Lung (tissue), 17 donors: ENCODE measurements at places on chromosomes 2 and 18.

GRCh38 chr2:191245869-191246531, 796 bp downstream of the MYO1B start:
- peak; percentile 92 for DNase-seq

- DNase-seq: no peak
Observed at GRCh38 chr2:38498045-38498481, 104.7 kb downstream of the HNRNPLL start.

GRCh38 chr2:181859123-181859522, 32.4 kb upstream of the ITPRID2 start:
- DNase-seq: peak; percentile 19

DNA sequence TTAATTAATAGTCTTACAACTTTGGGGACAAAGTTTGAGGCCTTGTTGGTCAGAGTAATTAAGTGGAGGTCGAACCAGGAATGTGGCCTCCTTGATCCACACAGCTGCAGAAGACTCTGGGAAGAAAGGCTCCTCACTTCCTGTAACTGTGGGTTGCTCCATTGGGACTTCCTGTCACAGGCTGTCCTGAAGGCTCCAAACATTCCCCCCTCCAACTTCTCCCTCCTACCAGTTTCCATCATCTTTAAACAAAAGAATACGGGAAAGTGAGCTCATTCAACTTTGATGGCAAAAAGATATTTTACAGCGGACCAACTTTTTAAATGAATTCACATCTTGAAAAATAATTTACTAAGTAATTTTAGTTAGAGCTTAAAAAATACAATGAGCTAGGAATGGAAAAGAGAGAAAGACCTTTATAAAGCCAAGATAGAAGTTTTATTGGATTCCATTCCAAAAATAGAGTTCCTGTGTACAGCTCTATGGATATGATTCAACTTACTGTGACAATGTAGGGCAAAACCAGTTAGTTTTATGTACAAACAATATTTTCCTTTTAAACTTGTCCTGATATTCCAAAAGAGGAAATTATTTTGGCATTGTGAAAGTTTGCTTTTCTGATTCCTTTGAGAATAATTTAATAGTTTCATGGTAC, 212.0 kb upstream of the NABP1 start:
- peak; percentile 50 for DNase-seq

- no peak for DNase-seq
Observed at GRCh38 chr2:153133716-153134115, 344.8 kb downstream of the RPRM start.

DNA sequence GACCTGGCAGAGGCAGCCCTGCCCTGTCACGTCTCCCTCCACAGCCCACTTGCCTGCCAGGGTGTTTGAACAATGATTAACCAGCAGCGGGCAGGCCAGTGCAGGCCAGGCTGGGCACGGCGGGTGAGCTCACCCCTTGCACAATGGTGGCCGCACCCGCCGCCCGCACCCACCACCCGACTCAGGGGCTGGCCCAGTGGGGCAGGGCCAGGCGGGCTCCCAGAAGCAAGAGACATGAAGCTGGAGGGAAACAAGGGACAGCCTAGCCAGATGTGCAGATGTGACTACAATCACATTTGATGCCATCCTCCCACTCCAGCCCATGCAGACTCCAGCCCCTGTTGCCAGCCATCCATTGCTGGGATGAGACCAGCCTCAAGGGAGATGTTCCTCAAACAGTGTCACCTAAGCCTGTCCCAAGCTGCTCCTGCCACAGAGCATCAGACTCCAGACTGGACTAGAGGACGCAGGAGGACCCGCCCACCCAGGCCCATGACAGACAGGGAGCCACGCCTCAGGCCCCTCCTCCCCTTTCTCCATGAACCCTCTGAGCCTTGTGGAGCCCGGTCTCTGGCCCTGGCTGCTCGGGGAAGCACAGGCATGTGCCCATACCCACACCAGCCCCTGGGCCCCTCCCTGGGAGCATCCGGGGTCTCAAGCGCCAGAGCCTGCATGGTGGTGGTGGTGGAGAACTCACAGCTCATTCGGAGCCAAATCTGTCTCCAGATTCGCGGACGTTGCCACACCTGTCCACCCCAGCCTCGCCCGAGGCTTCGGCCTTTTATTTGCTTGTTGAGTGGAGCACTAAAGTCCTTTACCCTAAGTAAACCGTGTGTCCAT, 45.0 kb downstream of the SDC1 start:
- peak; percentile 46 for DNase-seq

DNA sequence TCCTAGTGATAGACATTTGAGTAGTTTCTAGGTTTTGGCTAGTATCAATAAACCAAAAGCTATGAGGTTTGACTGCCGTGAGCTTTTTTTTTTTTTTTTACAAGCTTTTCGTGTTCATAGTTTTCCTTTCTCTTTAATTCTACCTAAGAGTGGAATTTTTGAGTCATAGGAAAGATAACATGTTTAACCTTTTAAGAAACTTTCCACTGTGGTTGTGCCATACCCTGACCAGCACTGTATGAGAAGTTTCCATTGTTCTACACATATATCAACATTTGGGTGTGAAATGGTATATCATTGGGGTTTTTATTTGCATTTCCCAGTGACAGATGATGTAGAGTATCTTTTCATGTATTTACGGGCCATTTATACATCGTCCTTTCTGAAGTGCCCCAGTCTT, 31.7 kb downstream of the UBE2F start:
- no peak for DNase-seq

DNA sequence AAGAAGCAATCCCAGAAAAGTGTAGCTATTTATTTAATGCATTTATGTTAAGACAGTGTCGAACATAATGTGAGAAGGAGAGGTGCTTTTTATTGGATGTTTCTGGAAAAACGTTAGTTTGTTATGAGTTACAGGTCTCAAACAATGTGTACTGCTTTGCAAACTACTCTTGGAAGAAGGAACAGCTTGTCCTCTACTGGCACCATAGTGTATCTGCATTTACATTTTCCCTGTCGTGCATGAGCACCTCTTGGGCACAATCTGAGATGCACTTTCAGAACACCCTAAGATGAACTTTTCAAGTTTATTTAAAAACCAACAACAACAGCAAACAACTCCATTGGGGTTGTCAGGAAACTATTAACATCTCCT, 22.8 kb downstream of the CCNYL1 start:
- DNase-seq: peak; percentile 17

GRCh38 chr2:48512571-48512970, 17.4 kb upstream of the STON1 start:
- DNase-seq: no peak

GRCh38 chr2:27170581-27171337, 22.0 kb downstream of the TCF23 start:
- no peak for DNase-seq

- DNase-seq: no peak
Observed at GRCh38 chr2:20953146-20953824, 90.6 kb downstream of the APOB start.

DNA sequence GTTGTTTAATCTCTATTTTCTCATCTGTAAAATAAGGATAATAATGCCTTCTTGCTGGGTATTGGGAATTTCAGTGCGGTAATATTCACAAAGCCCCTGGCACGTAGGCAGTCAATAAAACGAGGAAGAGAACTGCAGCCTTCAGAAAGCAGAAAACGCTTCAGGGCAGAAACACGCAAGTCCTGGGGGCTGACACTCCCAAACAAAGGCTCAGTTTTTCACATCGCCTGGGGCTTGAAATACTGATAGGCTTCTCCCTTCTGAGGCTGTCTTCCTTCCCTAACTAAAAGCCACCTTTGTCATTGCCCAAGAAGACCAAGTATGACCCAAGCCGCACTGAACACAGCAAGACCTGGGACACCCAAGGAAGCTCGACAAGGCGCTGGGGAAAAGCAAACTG, 32.4 kb downstream of the TMEM177 start:
- DNase-seq: no peak

DNA sequence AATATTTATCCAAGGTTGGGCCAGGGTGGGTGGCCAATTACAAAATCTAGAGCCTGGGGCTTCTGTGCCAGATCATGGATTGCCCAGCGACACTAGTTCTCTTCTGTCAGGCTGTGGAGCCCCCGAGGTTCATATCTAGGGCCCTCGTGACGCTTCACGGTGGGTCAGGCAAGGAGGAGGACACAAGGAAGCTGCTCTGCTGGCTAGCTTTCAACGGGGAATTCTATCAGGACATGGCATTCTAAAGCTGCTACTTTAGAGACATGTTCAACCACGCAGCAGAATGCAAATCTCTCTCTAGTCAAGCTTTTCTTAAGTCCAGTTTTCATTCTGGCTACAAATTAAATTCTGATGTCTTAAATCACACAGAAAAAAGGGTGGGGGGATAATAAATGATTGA, 180.2 kb downstream of the THADA start:
- peak; percentile 21 for DNase-seq

GRCh38 chr2:232286001-232286868, 92.3 kb upstream of the ALPP start:
- no peak for DNase-seq

DNA sequence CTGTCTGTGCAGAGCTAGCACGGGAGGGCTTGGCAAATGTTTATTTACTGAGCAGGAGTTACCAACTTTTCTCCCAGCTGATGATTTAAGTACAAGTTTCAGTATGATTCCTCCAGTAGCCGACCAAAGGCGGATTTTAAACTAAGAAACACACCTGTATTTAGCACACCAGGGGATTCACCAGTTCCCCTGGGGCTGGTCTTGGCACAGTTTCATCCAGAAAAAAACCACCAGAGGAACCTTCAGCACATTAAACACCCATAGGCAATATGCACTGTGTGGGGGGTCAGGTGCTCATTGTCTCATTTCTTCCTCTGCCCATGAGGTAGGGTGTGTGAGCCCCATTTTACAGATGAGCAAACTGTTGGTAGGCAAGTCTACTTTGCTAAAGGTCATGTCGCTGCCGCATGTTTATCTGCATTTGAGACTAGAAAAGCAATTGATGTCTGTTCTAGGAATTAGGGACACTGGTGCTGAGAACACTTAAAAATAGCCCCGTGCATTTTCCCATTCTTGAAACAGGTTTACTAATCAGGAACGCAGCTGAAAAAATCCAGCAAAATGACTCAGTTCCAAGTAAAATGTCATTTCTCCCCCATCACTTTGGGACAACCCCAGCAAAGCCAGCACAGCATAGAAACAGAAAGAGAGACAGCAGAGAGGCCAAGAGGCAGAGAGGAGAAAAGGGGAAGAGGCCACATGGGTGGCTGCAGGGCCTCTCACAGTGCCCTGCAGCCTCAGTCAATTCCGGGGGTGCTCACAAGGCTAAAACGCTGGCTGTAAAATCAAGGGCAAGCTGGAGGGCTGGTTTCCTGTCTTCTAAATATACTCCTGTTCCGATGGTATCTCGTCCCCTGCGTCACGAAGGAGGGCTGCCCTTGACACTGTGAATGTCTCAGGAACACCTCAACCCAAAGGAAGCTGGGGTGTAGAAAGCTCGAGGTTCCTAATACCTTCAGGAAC, 166.8 kb upstream of the ID2 start:
- DNase-seq: no peak

DNA sequence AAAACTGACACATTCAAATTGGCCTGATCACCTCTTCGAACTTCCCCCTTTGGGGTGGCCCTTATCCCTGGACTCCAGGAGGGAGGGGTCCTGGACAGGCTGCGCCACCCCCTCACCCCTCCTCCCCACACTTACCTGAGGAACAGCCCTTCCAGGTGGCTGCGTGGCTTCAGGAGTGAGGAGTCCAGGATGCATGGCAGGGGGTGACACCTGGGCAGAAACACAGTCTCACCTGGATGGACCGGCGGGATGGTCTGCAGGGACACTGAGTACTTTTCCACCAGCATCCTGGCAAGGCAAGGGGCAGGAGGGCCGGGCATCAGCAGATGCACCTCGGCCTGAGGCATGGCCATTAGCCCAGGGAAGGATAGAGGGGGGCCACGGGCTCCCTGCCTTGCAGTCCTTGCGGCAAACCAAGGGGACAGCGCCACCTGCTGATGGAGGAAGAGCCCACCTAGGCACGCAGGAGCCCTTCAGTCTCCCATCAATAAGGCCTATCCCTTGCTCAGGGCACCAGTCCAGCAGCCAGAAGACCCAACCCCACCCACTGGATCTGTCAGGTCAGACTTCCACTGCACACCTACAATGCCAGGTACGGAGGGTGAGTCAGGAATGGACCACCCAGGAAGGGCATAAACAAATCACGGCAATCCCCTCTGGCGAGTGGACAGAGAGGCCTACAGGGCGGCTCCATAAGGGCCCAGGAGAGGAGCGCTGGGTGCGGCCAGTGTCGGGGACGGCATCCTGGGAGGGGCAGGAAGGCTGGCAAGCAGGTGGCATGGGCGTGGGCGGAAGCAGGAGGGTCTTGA, 26.0 kb downstream of the FAM178B start:
- DNase-seq: peak; percentile 91

- no peak for DNase-seq
Observed at GRCh38 chr2:55029098-55029497, 21.2 kb downstream of the RTN4 start.

DNA sequence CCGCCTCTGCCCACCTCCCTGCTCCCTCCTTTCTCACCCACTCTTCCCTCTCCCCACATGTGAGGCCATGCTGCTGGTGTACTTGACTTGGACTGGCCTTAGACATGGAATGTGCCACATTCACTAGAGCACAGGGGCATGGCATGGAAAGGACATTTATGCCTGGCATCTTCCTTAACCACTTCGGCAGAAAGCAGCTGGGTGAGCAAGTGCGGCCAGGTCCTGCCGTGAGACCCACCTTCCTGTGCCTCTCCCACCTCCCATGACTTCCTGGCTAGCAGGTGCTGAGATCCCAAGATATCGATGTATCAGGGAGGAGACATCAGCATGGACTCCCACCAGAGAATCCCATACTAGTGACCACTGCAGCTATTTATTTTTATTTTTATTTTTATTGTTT, 13.0 kb downstream of the GPR55 start:
- no peak for DNase-seq

GRCh38 chr2:113922784-113923183, 32.9 kb downstream of the ACTR3 start:
- DNase-seq: no peak

GRCh38 chr2:74317701-74318100, 25.5 kb downstream of the SLC4A5 start:
- peak; percentile 39 for DNase-seq

- no peak for DNase-seq
Observed at GRCh38 chr18:34929336-34929780, 111.9 kb upstream of the MAPRE2 start.

DNA sequence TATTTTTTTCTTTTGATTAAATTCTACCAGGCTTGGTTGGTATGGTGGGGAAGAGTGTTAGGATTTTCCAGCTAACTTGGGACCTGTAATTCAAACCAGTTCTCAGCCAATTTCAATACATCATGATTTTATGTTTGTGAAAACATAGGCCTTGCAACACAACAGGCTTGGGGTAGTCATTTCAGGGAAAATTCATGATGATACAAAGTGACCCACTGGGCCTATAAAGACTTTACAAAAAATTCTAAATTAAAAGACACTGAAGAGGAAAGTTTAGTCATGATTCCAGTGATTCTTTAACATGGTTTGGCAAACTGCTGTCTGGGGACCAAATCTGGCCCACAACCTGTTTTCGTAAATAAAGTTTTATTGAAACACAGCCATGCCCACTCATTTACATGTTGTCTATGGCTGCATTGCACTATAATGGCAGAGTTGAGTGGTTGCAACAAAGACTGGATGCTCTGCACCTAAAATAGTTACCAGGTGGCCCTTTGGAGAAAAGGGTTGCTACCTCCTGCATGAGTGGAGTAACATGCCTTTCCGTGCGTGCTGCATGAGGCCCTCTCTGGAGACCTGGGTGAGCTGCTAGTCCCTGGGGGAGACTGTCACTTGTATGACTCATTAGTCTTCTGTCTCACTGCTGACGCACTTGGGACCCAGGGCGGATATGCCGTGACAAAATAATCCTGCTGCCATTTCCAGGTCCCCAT, 73.6 kb downstream of the NPAS2 start:
- peak; percentile 29 for DNase-seq
